Upper lobe of right lung (tissue), 1 donor: ENCODE measurements at places on chromosomes 6 and 20. TPM values are rescaled to one million over a fixed set of nuclear protein-coding genes. Genes with fewer than 3 reads are reported as not detected.

The POM121L2 gene
- total RNA-seq = not detected

The BTN1A1 gene
- not detected for total RNA-seq

The TNXB gene
- total RNA-seq = 162 TPM

The APOBEC2 gene
- total RNA-seq = not detected

The SLC23A2 gene
- 26.2 TPM for total RNA-seq

The FOXF2 gene
- total RNA-seq = 15.7 TPM

The AKAP12 gene
- total RNA-seq = 40.8 TPM

The HEY2 gene
- 2.2 TPM for total RNA-seq

The HUS1B gene
- 1.0 TPM for total RNA-seq

The LY6G6C gene
- not detected for total RNA-seq

The HLA-DQA2 gene
- 51.7 TPM for total RNA-seq

DNA sequence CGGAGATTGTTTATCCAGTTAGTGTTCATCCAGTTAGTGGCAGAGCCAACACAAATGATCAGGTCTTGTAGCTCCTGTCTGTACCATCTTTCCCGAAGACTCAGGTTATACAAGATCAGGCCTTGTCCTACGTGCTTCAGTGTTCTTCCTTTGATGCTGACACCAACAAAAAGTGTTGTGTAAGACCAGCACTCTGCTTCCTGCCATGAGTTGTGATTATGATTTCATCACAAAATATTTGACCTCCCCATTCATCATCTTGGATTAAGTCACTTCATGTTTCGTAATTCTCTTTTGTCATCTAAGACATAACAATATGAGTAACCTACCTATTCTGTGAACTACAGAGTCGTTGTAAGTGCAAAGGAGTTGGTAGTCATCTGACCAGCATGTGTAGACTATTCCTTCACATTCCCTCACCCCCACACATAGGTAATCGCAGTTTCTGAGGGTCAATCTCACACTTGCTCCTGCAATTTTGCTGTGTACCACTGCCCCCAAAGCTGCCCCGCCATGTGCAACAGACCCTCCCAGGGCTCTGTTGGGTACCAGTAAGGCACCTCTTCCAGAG, 135.6 kb upstream of the SLC22A23 start:
- DNase-seq = no peak

- DNase-seq = no peak
Observed at GRCh38 chr6:74451953-74452352, 753.9 kb downstream of the COL12A1 start.

DNA sequence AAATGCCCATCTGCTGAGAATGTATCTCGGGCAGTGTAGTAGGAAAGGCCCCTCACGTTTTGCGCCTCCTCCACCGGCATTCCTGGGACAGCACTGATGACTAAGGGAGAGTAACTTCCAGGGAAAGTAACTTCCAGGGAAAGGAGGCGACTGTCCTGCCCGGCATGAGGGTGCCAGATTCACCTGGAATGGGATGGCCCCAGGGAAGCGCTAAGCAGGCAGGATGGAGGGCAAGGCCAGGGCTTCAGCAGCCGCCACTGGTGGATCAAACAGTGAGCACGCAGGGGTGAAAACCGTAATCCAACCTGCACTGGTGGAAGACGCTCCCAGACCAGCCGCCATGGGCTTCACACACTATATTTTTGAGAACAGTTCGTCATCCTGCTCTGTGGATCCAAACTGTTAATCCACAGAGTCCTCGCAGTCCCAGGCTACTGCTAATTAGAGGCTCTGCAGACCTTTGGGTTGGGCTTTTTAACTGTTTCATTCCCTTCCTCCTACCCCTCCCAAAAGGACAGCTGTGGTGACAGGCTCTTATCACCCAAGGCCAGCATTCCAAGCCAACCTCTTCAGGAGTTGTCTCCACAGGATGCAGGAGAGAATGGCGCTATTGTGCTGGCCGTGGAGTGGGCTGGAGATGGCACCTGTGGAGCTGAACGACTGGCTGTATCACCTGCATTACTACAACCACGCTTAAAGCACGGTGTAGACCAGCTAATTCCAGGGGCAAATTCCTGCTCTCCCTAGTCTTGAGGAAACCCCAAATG, 178.9 kb downstream of the DLL1 start:
- DNase-seq = peak; percentile 31

DNA sequence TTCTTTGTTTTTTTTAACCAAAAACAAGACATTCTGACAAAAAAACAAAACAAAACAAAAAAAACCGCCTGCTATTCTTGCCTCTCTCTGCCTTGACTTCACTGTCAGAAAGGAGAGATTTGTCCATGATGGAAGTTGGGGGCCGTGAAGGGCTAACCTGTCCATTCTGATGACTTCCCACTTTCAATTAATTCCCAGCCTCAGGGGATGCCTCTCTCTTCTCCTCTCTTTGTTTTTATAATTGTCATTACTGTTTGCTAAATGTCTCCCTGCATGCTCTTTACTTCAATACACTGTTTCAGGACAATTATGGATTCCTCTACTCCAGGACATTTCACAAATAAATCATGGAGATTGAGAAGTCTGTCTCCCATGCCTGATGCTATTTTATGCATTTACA, 130.5 kb upstream of the CNR1 start:
- DNase-seq = no peak

GRCh38 chr20:19758501-19759331, 658 bp downstream of the RIN2 start:
- DNase-seq = peak; percentile 92

DNA sequence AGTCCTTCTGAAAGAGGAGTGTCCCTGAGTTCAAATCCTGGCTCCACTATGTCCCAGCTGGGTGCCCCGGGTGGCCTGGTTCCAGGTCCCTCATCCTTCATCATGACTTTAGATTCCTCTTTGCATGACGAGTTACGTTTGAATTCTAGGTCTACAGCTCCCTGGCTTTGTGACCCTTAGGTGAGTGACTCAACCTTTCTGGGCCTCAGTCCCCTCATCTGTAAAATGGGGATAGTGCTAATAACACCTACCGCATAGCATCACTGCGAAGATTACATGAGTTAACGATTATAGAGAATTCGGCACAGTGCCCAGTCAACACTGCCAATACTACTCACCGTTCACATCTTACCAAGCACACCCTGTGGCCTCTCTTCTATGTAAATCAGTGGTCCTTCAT, 39.4 kb downstream of the RSPO4 start:
- DNase-seq = no peak

GRCh38 chr20:21656308-21657067, 49.0 kb upstream of the PAX1 start:
- no peak for DNase-seq

GRCh38 chr20:8161264-8162071, 29.4 kb downstream of the PLCB1 start:
- DNase-seq = no peak

DNA sequence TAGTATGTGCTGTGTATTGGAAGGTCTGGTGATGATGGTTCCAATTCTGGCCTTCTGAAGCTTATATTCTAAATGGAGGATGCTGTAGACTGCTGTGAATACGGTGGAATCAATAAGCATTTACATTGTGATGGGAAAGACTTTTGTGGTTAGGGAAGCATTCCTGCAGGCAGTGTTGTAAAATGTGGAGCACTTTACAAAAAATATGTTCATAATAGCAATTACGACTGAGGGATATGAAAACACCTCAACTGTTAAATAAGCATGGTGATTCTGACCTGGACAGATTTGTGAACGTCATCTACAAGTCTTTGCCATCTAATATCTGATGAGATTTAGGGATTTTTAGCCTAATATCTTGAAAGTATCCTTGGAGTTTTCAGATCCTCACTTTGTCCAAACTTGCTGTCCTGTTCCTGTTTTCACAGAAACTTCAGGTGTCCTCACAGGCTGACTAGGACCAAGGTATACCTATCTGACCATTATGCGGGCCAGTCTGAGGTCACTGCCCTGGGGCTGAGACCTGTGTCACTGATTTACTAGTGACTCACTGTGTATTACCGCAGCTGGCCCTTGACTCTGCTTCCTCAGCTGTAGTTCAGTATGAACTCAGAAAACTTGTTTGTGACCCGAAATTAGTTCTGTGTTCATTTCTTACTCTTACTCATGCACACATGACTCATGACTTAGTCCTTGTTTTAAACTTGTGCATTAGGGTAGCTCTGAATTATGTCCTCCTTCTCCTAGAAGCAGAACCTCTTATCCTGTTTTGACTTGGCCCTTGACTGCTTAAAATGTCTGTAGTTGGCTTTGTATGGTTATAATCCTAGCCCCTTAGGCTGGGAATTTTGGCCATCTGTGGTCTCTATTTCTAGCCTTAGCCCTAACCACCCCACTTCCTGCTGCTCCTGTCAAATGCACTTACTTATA, 343.0 kb downstream of the CDKAL1 start:
- peak; percentile 64 for DNase-seq

DNA sequence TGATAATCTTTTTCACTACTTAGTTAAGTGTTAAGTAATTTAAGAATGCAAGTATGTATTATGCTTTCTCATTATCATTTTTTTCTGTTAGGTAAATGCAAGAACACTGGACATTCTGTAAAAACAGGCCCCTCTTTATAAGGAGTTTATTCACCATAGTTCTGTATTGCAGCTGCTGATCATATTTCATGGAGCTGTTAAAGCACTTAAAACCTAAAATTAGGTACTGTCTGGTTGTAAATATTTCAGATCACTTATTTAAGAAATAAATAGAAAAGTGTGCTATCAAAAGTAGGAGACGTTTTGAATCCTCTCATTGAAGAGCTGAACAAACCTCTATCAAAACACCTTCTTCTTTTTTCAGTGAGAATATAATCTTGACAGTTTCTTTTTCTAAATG, 3.9 kb downstream of the EYA4 start:
- no peak for DNase-seq

DNA sequence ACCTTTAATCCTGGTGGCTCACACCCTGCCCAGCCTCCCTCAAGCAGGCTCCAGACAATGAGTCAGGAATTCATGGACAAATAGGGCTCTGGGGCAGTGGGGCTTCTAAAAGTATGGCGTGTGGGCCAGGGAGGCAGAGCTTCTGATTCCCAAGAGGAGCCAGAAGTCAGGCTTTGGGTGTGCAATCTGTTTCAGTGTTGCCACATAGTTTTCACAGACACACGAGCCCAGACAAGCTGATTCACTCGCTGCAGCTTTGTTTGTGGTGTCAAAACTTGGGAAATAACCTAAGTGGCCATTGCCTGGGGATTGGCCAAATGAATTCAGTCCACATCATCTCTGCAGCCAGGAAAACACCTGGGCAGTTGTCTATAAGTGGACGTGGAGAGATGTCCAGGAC, 9.2 kb downstream of the PEDS1 start:
- DNase-seq = no peak

- no peak for DNase-seq
Observed at GRCh38 chr6:26555505-26556262, 17.5 kb downstream of the HMGN4 start.

GRCh38 chr6:42411406-42411805, 40.3 kb downstream of the TRERF1 start:
- DNase-seq = no peak

DNA sequence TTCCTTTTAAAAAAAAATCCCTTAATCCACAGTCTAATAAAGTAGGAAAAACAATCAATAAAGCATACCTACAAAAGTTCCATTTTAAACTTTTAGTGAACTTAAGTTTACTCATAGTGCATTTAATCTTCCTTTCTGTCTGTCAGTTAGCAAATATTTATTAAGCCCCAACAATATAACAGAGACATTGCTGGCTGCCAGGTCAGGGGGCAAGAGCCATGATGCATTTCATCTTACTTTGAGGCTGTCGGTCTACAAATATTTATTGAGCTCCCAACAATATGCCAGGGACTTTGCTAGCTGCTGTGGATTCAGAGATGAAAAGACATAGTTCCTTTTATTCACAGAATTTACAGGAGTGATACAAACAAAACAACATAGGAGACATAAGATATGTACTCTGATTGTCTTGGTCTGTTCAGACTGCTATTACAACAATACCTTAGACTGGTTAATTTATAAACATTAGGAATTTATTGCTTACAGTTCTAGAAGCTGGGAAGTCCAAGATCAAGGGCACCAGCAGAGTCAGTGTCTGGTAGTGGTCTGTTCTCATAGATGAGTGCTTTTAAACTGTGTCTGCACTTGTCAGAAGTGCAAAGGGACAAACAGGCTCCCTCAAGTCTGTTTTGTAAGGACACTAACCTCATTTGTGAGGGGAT, 118.6 kb downstream of the PLCB1 start:
- DNase-seq = no peak

DNA sequence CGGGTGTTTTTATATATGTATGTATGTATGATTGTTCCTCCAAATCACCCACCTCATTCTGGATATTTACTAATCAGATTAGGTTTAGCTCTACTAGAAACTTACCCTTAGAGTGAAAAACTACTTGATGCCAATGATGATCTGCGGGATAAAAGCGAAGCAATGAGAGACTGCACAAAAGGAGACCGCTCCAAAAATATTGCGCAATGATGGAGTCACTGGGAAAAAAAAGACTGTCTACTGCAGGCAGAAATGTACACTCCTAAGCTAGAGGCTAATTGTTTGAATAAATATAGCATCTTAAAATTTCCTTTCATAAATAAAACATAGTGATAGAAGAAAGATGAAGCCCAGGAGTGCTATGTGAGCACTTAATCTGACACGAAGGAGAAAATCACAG, 7.3 kb downstream of the RAB32 start:
- DNase-seq = no peak

GRCh38 chr20:2865630-2866029, 7.7 kb upstream of the PTPRA start:
- DNase-seq = no peak

- DNase-seq = no peak
Observed at GRCh38 chr6:157911278-157911677, 70.4 kb upstream of the SYNJ2 start.

GRCh38 chr6:54515013-54515412, 206.8 kb downstream of the TINAG start:
- DNase-seq = no peak

- DNase-seq = no peak
Observed at GRCh38 chr20:35007413-35007812, 51.7 kb downstream of the MYH7B start.

DNA sequence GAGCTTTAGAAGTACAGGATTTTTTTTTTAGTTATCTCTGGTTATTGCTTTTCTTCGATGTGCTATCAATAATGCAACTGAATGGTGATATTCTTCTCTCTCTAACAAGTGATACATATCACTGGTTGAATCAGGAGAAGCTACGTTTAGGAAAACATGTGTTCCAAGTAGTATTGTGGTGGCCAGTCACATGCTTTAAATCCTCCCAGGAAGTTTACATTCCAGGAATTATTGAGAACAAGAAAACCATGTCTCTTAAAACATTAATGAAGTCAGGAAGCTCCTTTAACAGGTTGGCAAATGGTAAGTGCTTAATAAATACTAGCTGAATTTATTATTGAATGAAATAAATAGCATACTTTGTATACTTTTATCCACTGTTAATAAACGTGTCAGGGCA, 371.1 kb downstream of the BCKDHB start:
- DNase-seq = no peak

- DNase-seq = no peak
Observed at GRCh38 chr6:12190252-12190651, 99.9 kb upstream of the EDN1 start.

GRCh38 chr6:139262519-139263300, 29.1 kb downstream of the TXLNB start:
- no peak for DNase-seq

GRCh38 chr6:158783851-158784250, 35.3 kb downstream of the EZR start:
- DNase-seq = no peak

- no peak for DNase-seq
Observed at GRCh38 chr6:37538107-37538506, 38.4 kb upstream of the CCDC167 start.

- DNase-seq = no peak
Observed at GRCh38 chr6:53770780-53771249, 24.0 kb upstream of the LRRC1 start.
